H1 (cell line): ENCODE measurements at places on chromosomes 3 and 15.

DNA sequence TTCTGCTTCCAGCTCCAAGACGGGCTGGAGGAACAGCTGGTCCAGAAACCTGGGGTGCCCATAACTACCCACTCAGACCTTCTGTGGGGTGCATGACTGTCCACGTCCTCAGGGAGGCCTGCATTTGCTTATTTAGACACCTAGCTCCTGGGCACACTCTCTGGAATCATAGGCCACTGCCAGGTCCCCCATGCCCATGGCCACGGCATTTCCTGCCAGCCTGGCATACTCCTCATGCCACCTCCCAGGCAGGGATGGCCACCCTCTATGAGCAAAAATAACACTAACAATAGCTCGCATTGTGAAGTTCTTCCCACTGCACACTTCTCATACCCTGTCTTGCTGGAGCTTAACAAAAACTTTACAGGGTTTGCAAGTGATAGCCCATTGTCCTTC lies 166.9 kb upstream of the TPM1 start:
- peak; percentile 43 for DNase-seq

DNA sequence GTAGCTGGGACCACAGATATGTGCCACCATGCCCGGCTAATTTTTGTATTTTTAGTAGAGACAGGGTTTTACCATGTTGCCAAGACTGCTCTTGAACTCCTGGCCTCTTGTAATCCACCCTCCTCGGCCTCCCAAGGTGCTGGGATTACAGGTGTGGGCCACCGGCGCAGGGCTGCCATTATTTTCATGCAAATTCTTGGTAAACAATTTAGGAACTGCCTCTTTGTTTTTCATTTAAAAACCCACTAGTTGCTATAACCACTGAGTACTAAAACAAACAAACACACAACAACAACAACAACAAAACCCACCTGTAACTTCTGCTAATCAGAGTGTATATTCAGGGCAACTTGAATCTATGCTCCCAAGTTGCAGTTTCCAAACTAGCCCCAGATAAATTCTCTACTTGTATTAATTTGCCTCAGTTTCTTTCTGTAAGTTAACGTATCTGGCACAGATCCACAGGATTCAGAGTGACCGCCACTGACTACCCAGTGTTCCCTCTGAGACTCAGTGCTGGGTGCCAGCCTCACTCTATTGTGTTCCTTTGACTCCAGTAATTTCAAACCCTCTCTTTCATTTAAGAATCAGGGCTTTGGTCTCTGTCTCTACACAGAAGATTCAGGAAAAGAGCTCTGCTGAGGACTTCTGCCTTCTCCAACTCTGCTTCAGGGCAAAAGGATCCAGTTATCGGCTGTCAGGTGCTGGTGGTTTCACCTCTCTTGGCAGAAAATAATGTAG lies 18.6 kb upstream of the ZNF710 start:
- no peak for DNase-seq

DNA sequence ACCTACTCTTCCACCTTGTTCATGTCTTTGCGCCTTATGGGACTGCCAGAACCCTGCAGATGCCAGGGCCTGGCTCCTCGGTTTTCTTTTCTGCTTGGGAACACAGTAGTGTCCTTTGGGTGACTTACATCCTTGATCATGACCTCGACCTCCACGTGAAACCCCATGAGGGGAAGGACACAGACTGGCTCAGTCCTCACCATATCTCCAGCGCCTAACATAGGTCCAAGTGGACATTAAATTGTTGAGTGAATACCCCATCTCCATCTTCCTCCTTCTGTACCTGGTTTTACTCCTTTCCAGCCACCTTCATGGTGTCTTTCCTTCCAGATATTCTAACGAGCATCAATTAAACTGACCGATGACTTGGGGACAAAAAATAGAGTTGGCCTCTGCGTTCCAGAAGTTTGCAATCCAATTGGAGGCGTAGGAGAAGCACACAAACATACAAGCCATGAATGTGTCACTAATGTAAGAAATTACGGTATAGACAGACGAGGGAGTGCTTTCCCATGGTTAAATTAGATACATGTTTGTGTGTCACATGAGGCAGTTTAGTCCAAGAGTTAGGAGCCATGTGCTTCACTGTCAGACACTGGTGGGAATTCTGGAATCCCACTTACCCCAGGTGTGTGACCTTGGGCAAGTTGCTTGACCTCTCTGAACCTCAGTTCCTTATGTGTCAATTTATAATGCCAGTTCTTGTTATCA lies 907 bp upstream of the HERC1 start:
- no peak for DNase-seq

GRCh38 chr15:51735228-51736010 lies 2.0 kb downstream of the LYSMD2 start:
- DNase-seq, result no peak

DNA sequence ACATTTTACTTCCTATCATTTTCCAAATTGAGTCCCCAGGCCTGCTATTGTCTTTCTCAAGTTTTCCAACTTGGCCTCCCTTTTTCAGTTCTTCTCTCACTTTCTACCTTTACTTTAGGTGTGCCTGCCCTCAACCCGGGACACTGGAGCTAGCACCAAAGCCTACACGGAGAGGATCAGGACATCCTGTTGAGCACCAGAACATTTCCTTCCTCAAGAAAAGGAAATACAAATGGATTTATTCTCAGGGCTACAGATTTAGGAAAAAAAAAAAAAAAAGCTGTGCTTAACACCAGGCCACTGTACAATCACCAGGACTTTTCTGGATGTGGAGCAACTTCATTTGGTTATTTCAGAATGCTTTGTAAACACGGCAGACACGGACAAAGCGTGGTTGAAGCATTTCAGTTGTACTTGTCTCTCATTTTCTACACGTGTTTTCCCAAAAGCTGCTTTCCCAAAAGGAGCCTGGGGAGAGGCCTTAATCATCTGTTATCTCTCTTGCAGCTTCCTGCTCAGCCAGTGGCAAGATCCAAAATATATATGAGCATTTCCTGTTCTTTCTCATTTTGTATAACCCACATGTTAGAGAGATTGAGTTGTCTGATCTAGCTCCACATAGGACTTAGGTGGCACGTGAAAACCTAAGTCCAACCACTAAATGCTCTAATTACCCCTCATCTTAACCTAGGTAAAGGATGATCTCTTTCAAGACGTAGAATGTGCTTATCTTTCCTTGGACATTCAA lies 15.5 kb upstream of the ATP1B3 start:
- no peak for DNase-seq

GRCh38 chr3:174342941-174343501 lies 516.1 kb upstream of the NAALADL2 start:
- no peak for DNase-seq

- DNase-seq, result no peak
Observed at GRCh38 chr3:110743984-110744383, 327.6 kb upstream of the NECTIN3 start.

DNA sequence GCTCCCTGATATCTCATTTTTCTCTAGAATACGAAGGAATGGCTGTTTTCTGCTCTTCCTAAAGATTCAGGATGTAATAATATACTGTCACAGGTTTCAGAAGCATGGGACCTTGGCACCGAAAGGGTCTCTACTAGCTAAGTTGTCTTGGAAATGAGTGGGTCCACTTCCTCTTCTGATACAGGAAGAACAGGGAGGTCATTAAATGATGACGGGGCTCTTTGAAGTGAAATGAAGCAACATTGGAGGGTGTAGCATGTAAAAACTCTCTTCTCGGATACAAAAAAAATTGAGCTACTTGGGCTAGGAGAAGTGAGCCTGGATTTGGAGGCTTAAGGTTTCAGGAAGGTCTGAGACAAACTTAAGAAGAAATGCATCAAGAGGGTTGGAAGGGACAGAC lies 349.8 kb upstream of the TPRG1 start:
- no peak for DNase-seq

DNA sequence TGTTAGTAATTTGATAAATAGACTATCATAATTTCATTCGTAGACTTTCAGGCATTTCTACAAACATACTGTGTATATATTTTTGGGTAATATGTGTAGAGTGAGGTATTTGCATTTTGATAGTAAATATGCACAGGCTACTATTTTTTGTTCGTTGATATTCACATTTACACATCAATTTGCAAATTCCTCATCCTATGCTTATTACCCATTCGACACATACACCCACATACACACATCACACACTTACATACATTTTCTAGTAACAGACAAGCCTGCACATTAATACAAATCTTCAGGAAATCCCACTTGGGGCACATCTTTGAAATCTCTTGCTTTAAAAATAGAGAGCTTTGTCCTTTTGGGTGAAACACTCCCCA lies 127.9 kb upstream of the FEZF2 start:
- DNase-seq, result no peak

GRCh38 chr3:61688307-61688984 lies 127.1 kb downstream of the PTPRG start:
- DNase-seq, result peak; percentile 84

DNA sequence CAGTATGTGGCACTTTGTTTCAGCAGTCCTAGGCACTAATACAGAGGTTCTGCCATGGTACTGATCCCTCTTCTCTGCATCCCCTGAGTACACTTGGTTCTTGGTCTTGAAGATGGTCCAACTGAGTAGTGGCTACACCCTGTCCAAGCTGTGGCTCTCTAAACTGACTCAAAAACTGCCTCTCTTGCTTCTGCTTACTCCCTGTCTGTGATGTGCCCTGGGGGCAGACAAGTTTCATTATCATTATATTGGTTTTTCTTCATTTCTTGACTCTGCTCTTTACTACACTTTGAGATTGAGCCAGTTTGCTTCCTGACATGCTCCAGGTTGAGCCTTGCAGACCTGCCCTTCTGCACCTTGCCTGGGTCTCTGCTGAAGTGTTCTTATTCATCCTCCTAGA lies 18.9 kb upstream of the ST3GAL6 start:
- no peak for DNase-seq

DNA sequence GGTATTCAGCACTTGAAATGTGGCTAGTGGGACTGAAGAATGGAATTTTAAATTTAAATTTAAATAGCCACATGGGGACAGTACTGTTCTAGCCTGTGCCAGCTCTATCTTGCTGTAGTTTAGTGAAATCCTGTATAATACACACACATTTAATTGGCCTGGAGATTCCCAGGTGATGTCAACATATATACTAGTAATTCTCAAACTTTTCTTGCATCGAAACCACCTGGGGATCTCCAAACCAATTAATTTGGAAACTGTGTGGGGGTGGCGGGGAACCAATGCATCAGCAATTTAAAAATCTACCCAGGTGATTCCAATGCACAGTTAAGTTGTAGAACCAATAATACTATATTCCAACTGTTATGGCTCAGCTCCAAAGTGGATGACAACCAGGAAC lies 228.9 kb upstream of the MRPL3 start:
- no peak for DNase-seq

GRCh38 chr15:65558336-65558735 lies 28.1 kb downstream of the HACD3 start:
- DNase-seq, result no peak

GRCh38 chr3:128153156-128154041 lies at the start of gene EEFSEC:
EEFSEC (plus strand) TSS chr3:128153481; CDS start chr3:128153508, 27 bp downstream.
- DNase-seq, result no peak

GRCh38 chr15:41982133-41982930 lies 10.0 kb upstream of the EHD4 start:
- no peak for DNase-seq

DNA sequence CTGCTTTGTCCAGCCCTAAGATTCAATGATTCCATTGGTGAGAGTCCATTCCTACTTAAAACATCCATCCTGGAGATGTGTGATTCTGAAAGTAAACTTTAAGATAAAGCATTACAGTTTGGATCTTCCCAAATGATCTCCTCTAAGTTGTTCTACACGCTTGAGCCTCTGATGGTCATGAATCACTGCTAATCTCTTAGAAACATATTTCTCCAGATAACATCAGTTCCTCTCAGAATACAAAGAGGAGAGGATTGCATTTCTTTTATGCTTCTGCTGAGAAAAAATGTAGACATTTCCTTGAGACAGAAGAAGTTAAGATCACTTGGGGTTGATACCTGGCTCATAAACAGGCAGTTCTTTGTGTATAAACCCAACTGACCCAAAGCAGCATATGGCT lies 281.2 kb upstream of the DPH6 start:
- DNase-seq, result no peak

DNA sequence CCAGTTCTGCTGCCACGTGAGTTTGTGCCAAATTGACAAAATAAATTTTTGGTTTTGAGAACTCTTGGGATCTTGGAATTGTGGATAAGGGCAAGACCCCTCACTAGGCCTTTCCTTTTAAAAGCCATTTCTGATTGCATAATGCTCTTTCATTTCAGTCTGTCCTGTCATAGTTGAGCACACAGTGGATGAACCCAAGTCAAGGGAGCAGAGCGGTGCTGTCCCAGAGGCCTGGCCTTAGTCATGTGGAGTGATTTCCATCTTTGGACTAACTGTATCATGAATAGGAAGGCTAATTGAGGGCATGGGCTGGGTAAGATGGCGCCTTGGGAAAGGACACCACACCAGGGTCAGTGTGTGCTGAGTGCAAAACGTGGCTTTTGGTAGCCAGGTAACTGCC lies 304.0 kb downstream of the UACA start:
- DNase-seq, result no peak

- no peak for DNase-seq
Observed at GRCh38 chr15:74453925-74454763, 6.8 kb downstream of the UBL7 start.

DNA sequence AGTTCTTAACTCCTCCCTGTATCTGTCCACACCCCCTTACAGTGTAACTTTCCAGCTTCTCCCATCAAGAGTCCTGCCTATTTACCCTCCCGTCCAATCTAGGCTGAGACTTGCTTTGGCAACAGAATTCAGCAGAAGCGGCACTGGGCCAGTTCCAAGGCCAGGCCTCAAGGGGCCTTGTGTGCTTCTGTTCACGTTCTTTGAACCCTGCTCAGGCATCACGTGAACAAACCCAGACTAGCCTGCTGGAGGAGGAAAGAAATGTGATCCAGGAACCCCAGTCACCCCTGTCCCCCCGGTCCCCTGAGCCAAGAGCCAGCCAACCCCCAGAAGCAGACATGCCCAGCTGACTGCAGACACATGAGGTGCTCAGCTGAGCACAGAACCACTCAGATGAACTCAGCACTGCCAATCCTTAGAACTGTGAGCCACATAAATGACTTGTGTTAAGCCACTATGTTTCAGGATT lies 76.1 kb upstream of the DCLK3 start:
- no peak for DNase-seq

DNA sequence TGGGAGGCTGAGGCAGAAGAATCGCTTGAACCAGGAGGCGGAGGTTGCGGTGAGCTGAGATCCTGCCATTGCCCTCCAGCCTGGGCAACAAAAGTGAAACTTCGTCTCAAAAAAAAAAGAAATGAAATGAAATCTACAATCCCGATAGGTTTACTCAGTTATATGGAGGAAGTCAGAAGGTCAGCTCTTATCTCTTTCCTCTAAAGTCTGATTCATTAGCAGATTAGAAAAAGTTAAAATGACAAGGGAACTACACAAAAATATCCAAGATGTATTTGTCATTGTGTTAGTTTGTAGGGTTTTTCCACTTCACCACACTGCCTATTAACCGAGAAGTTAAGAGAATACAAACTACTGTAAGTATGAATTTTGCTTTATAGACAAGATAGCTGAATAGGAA lies 420.6 kb downstream of the SHQ1 start:
- DNase-seq, result no peak

GRCh38 chr3:2839876-2840275 lies 270.3 kb downstream of the IL5RA start:
- DNase-seq, result no peak

GRCh38 chr3:56135941-56136340 lies 332.3 kb downstream of the ERC2 start:
- no peak for DNase-seq

- no peak for DNase-seq
Observed at GRCh38 chr3:32243519-32243918, 5.0 kb downstream of the CMTM8 start.
